ENCODE measurements at places on chromosomes 7 and 10. TPM values are rescaled to one million over a fixed set of nuclear protein-coding genes. Genes with fewer than 3 reads are reported as not detected.

Gene NACAD
- total RNA-seq: 1.3 TPM

Gene ARHGAP21
- total RNA-seq: 30.9 TPM

Gene ITIH5
- not detected for total RNA-seq

Gene PNLIPRP2
- total RNA-seq: not detected

Gene NYAP1
- total RNA-seq: 0.13 TPM

Gene JAKMIP3
- total RNA-seq: 0.13 TPM

Gene LRMDA
- total RNA-seq: not detected

Gene KNDC1
- not detected for total RNA-seq

Gene IL15RA
- total RNA-seq: 33.5 TPM

Gene SMKR1
- 11.6 TPM for total RNA-seq

Gene PRSS37
- not detected for total RNA-seq

Gene ECHS1
- total RNA-seq: 74.7 TPM

Gene MYOF
- total RNA-seq: 62.8 TPM
